Fibroblast of skin of right biceps (primary cell): ENCODE measurements at places on chromosomes 5 and 9.

DNA sequence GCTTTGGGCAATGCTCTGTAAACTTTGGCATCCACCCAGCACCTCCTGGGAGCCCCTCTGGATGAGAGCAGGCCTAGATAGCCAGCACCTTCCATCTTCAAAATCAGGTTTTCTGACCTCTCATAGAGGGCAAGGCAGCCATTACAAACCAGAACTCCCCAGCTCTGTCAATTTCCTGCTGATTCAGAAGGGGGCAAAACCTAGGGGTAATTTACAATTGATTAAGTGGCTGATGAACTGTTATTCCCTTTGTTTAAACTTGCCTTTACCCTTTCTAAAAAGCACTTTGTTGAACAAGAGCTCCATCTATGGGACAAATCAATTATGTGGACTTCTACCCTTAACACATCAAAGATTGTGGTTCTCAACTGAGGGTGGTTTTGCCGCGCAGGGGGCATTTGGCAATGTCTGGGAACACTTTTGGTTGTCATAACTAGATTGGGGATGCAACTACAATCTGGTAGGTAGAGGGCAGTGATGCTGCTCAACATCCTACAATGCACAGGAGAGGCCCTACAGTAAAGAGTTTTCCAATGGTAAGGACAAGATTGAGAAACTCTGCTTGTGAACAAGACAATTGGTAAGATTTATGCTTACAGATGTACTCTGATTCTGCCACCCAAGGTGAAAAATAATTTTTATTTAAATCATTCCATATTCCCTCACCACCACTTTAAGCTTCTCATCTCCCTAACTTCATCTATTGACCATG lies 184.1 kb downstream of the MARCHF11 start:
- peak; percentile 47 for DNase-seq

- DNase-seq, result no peak
Measured at GRCh38 chr5:152397581-152397980, 7.5 kb downstream of the NMUR2 start.

- no peak for DNase-seq
Measured at GRCh38 chr5:141411575-141411974, 1.2 kb upstream of the PCDHGA10 start.

DNA sequence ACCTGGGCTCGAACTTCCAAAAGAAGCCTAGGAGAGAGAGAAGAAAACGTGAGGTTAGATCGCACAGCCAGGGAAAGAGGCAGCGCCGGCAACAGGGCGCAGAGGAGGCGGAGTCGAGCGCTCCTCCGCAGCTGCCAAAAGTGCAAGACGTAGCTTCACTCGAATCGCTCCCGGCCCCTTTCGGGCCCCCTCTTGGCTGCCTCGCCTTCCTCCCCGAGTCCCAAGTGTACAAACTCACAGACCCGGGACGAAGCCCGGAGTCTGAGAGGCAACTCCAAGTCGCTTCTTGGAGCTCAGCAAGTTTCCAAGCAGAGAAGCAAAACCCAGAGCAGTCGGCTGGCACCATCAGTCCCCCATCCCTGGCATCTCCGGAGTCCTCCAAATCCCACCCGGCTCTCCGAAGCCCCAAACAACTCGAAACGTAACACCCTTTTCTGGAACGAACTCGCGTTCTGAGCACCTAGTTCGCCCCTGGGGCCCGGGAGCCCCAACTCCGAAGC lies 1.2 kb downstream of the MIER3 start:
- peak; percentile 76 for DNase-seq

DNA sequence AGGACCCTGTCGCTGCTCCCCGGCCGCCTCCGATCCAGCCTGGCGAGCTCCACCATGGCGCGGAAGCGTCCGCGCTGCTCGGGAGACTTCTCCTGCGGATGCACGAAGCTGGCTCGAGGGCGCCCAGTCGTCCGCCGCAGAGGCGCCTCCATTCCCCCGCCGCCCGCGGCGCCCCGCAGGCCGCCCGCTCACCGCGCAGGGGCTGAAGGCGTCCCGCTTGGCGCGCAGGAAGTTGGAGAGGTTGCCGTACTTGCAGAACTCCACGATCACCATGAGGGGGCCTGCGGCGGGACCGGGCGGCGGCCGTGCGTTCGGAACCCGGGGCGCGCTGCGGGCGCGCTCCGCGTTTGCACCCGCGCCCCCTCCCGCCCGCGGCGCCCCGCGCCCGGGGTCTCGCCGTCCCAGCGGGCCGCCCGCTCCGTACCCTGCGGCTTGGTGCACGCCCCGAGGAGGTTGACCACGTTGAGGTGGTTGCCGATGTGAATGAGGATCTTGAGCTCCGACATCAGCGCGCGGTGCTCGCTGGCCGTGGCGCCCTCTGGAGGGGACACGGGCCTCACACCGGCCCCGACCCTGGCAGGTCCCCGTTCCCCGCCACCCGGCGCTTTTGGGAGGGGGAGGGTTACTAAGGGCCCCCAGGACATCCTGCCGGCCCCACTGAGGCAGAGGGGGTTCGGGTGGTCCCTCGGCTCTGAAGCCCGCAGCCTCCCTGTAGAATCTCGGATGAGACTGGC lies 27.7 kb upstream of the SCGB3A1 start:
- DNase-seq, result peak; percentile 68

DNA sequence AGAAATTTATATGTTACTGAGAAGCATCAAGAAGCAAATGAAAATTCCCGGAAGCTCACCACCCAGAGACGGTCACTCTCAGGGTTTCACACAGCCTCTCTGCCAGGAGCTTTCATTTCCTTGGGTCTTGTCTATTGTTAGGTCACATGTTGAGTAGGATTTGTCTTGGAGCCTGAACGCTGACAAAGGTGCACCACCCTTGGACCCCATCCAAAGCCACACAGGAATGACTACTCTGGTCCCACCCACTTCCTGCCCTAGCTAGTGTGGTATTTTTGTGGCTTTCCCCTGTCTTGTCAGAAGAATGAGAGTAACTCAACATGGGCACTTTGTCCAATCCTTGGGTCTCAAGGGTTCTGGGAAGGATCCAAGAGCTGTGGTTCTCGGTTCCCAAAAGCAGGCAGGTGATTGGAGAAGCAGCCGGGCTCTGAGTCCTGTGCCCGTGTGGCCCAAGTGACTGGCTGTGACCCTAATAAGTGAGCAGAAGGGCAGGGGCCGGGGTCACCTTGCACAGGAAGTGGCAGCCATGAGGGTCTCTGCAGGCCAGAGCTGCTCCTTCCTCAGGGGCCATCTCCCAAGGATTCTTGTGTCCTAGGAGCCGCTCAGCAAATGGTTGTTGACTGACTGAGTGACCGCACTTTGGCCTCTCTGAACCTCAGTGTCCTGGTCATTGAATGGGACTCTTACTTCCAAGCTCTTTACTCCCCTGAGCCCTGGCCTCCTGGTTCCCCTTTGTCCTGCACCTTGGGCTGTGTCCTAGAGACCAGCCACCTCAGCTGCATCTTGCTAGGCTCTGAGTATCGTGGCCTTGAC lies 6.9 kb downstream of the FGD3 start:
- peak; percentile 66 for DNase-seq

- DNase-seq, result no peak
Measured at GRCh38 chr9:3268223-3268622, 257.6 kb downstream of the RFX3 start.

GRCh38 chr5:107387526-107388140 lies 283.1 kb downstream of the EFNA5 start:
- no peak for DNase-seq

DNA sequence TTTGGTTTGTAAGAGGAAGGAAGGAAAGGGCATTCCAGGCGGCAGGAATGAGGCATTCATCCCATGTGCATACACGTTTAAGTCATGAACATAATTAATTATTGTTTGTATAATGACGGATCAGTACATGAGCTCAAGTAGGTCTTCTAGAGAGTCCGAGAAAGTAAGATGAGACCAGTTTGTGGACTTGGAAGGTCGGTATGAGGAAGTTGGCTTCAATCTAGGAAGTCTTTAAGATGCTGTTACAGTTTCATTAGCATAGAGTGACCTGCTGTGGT lies 2.1 kb downstream of the GTF3C4 start:
- peak; percentile 37 for DNase-seq

DNA sequence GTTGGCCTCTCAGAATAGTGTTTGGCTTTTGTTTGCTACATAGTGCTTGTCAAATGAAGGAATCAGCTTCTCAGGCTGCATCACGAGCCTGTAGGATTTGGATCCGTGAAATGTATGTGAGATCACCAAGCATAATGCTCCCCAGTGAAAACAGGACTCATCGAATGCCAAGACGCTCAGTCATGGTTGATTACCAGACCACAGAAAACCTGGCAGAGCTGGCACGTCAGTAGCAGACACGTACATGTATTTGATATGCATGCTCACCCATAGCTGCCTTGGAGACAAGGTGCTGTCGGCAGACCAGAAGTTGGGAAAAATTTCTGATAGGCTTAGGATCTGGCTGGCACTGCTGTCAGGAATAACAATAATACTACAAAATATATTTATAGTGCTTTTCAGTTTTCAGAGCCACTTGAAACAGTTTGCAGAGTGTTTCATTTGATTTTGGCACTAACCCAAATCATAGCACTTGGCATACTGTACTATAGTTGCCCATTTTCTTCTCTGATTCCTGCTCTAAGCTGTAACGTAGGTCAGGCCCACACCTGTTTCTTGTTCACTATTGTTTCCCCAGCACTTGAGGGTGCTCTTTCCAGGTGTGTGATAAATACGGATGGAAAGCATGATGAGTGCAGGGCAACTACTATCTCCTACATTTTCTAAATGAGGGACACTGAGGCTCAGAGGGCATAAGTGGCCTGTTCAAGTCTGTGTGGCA lies 226.1 kb downstream of the NR3C1 start:
- DNase-seq, result peak; percentile 95

DNA sequence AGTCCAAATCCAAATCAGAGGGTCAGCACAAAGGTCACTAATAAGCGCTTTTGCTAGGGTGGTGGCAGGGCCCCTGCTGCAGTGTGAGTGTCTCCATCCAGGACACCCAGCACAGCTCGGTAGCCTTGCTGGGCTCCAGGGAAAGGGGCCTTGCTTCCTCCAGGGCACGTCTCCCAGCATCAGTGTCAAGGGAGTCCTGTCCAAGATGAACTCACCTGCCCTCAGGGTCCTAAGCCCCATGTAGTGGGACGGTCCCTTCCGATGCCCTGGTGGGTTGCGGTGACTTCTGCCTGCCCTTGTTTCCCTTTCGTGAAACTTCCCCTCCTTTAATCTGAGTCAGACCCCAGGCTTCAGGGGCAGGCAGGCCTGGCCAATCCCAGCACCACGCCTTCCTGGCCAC lies 101.7 kb downstream of the ZNF354C start:
- DNase-seq, result no peak

DNA sequence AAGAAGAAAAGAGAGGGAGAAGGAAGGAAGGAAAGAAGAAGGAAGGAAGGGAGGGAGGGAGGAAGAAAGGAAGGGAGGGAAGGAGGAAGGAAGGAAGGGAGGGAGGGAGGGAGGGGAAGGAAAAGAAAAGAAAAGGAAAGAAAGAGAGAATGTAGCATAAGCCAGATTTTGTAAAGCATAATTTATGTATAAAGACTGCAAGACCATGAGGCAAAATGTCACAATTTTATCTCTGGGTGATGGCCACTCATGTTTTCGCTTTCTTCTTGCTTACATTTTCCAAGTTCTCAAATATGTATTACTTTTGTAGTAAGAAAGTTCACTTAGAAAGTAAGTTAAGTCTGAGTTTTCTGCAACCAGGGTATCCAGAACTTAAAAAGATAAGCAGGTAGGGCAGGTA lies 3.4 kb upstream of the RNF183 start:
- no peak for DNase-seq

- peak; percentile 41 for DNase-seq
Measured at GRCh38 chr5:115961381-115962238, 665 bp upstream of the LVRN start.

DNA sequence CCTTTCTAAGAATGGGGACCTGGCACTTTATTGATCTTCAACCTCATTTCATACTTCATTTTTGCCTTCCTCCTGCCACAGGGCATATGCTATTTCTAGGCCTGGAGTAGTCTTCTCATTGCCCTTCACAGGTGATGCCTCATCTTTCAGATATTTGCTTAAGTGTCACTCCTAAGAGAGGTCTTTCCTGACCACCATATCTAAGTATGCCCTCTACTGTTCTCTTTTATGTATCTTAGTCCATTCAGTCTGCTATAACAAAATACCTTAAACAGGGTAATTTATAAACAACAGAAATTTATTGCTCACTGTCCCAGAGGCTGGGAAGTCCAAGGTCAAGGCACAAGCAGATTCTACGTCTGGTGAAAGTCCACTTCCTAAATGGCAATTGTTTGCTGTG lies 99.1 kb downstream of the ADAMTS6 start:
- peak; percentile 21 for DNase-seq

DNA sequence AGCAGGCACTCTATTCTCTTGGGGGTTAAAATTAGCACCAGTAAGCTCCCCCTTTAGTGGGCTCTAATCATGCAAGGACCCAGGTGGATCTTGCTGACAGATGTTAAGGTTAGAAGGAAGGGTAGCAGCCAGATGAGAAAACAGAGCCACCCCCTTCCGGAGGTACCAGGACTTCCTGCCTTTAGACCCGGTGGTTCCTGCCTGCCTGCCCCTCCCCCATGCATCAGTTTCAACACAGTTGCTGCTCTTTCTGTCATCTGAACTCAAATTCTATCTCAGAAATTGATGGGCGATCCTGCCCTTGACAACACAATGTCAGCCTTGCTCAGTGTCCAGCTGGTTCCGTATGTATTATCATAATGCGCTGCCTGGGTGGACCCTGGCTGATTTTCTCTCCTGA lies 287.3 kb downstream of the EBF1 start:
- DNase-seq, result no peak

- no peak for DNase-seq
Measured at GRCh38 chr5:95078868-95079267, 206.0 kb downstream of the MCTP1 start.
